ENCODE measurements at places on chromosomes 1 and 21.

GRCh38 chr1:231431665-231432415 lies 9.8 kb upstream of the EGLN1 start:
- no peak for DNase-seq

GRCh38 chr1:104868794-104869193 lies 1119.1 kb downstream of the AMY1C start:
- DNase-seq: no peak

DNA sequence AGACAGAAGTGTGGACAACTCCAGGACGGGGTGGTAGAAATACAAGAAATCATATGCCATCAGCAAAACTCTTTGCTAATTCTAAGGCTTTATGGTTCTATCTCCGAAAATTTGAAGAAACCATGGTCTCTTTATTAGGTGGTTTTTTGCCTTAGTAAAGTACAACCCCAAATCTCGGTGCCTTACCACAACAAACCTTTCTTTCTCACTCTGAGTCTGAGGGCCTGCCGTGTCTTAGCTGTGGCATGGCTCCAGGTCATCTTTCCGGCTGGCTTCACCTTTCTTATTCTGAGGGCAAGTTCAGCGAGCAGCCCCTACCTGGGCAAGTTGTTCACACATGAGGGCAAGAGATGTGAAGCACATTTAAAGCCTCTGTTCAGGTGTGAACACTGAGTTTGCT lies 280.6 kb downstream of the TTLL7 start:
- no peak for DNase-seq

- no peak for DNase-seq
Observed at GRCh38 chr1:104746994-104747393, 997.3 kb downstream of the AMY1C start.

GRCh38 chr1:230863449-230863848 lies 4.9 kb downstream of the C1orf198 start:
- no peak for DNase-seq

DNA sequence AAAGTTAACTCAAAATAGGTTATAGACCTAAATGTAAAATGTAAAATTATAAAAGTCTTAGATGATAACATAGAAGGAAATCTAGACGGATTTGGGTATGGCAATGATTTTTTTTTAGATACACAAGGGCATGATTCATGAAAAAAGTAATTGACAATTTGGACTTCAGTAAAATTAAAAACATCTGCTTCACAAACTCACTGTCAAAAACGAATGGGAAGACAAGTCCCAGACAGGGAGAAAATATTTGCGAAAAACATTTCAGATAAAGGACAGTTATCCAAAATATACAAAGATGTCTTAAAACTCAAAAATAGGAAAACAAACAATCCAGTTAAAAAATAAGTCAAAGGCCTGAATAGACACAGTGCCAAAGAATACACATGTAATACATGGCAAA lies 9.7 kb upstream of the PTGS2 start:
- no peak for DNase-seq

GRCh38 chr1:54255026-54255702 lies 55.2 kb downstream of the MRPL37 start:
- no peak for DNase-seq

DNA sequence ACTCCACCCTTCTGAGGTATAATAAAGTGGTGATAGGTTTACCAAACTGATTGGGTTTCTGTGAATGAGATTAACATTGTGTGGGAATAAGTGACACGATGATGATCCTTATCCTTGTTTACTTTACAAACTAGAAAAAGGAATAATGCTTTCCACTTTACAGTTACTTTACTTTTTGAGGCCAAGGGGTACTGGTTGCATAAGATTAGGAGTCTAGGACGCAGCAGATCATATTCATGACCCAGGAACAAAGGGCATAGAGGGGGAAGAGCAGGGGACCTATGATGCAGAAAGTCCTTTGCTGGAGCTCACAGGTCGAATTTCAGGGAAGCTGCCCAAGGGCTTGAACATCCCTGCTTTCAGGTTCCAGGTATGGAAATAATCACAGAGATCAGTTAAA lies 20.4 kb downstream of the FGGY start:
- no peak for DNase-seq

DNA sequence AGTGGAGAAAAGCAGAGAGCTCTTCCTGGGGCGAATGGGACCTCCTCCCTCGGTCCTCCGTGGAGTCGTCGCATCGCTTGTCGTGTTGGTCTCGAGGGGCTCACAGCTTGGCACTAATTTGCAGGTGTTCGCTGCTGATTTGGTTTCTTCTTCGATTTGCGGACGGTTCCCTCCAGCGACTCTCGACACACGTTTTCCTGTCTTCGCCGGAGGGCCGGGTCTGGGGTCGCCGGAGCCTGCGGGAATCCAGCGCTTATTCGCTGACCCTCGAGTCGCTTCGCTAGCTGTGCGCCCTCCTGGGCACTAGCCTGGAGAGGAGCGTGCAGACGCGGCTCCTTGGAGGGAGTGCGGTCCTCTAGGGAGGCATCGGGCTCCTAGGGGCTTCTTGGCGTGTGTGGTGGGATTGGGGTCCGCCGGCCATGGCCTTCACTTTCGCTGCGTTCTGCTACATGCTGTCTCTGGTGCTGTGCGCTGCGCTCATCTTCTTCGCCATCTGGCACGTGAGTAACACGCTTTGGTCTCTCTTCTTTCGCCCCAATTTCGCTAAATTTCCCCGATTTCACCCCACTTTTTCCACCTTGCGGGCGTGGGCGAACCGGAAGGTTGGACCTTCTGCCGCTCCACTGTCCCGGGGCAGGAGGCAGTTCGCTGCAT lies 766 bp downstream of the CNIH3 start:
- DNase-seq: peak; percentile 57

- no peak for DNase-seq
Observed at GRCh38 chr1:47650611-47651010, 212.8 kb downstream of the FOXD2 start.

DNA sequence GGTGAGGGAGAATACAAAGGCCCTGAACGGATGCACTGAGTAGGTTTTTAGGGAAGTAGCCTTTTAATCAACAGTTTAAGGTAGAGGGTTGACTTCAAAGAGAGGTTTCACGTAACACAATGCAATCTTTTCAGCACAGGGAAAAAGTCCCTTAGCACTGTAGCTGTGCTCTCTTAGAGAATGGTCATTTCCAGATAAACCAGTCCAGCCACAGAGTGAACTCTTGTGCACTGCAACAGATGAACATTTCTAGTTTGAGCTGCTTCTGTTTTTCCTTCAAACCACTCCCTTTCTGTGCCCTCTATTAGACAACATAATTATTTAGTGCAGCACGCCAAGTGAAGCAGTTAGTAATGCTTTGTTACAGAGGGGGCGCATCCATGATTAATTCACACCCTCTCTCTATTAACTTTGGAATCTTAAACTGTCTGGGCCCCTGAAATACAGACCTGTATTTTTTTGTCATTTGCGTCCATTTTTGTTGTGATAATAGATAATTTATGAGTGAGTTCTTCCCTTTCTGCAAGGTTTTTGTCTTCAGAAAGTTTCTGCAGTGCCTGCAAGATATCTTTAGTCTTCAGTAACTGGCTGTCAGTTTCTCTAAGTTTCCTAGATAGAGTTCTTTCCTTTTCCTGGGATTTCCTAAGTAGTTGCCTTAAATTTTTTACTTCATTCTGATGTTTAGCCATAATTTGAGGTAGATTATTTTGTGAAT lies 22.9 kb downstream of the LCA5L start:
- DNase-seq: no peak

- peak; percentile 59 for DNase-seq
Observed at GRCh38 chr1:101290922-101291561, 54.2 kb downstream of the S1PR1 start.

- no peak for DNase-seq
Observed at GRCh38 chr1:89260566-89261255, 11.9 kb downstream of the GBP5 start.

DNA sequence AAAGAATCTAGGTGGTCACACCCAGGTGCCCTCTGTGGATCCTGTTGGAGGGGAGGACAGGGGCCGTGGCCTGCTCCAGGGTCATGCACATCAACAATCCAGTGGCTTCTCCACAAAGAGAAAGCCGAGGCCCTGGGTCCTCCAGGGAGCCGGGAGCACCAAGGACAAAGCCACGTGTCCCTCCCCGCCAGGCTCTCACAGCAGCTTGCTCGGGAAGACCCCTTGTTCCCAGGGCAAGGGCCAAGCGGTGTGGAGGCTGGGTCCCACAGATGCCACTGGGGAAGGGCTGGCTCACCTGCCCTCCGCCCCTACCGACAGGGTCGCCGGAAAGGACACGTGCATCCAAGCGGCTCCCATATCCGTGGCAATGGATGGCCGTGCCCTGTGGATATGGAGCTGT lies 192.9 kb upstream of the VAMP3 start:
- DNase-seq: no peak

Data from activated CD8-positive, alpha-beta memory T cell treated with anti-CD3 and anti-CD28 coated beads, Interleukin-2, amount 50 U/mL, for 48 hours (primary cell).